ENCODE measurements at places on chromosomes 7 and 10. TPM values are rescaled to one million over a fixed set of nuclear protein-coding genes. Genes with fewer than 3 reads are reported as not detected.

The LIPN gene
- polyA plus RNA-seq = 0.31 TPM

The NRCAM gene
- 0.49 TPM for polyA plus RNA-seq

The PRPS1L1 gene
- not detected for polyA plus RNA-seq

The IFIT1 gene
- 8.5 TPM for polyA plus RNA-seq

The PDE1C gene
- not detected for polyA plus RNA-seq

The IKZF1 gene
- polyA plus RNA-seq = 213 TPM

The C10orf62 gene
- polyA plus RNA-seq = not detected

The AEBP1 gene
- 3.7 TPM for polyA plus RNA-seq

The RADIL gene
- polyA plus RNA-seq = not detected

The SKAP2 gene
- 135 TPM for polyA plus RNA-seq

The GJD4 gene
- polyA plus RNA-seq = not detected

The FAM25A gene
- not detected for polyA plus RNA-seq

The TMEM176B gene
- polyA plus RNA-seq = 2.4 TPM

The PRF1 gene
- 24.3 TPM for polyA plus RNA-seq

The ZNF736 gene
- polyA plus RNA-seq = 4.6 TPM

The CDK6 gene
- 7.9 TPM for polyA plus RNA-seq

The EFCAB10 gene
- not detected for polyA plus RNA-seq

The FRAT1 gene
- polyA plus RNA-seq = 6.2 TPM

The NEUROD6 gene
- not detected for polyA plus RNA-seq

The CELF2 gene
- polyA plus RNA-seq = 142 TPM

The PAPOLB gene
- polyA plus RNA-seq = not detected

The GNGT1 gene
- polyA plus RNA-seq = not detected

The AKR1C3 gene
- polyA plus RNA-seq = 1.6 TPM

The CLCN1 gene
- polyA plus RNA-seq = not detected

The SAP25 gene
- polyA plus RNA-seq = 0.73 TPM

The FZD1 gene
- 0.23 TPM for polyA plus RNA-seq

The SEMA3E gene
- not detected for polyA plus RNA-seq

The CALML5 gene
- polyA plus RNA-seq = not detected

The ZNF518A gene
- polyA plus RNA-seq = 12.8 TPM

The ZNF282 gene
- 1.9 TPM for polyA plus RNA-seq

The GATA3 gene
- polyA plus RNA-seq = 2.0 TPM

The TMEM184A gene
- polyA plus RNA-seq = 0.08 TPM

The PRKAR2B gene
- polyA plus RNA-seq = 1.1 TPM

The PLEKHS1 gene
- polyA plus RNA-seq = not detected

The C7orf57 gene
- polyA plus RNA-seq = not detected

The OR2A1 gene
- polyA plus RNA-seq = not detected

The PDGFA gene
- not detected for polyA plus RNA-seq

The ACBD7 gene
- polyA plus RNA-seq = not detected

The FXYD4 gene
- polyA plus RNA-seq = not detected

The TNS3 gene
- polyA plus RNA-seq = 12.5 TPM

The SLC13A4 gene
- 0.15 TPM for polyA plus RNA-seq

The DUS4L gene
- polyA plus RNA-seq = 5.9 TPM

All from IgD-negative memory B cell (primary cell).